ENCODE measurements at places on chromosomes 6 and 20.
A peak's percentile ranks its signal among the peaks of the same experiment; 100 is the strongest.

- DNase-seq = no peak
Observed at GRCh38 chr20:41691443-41691842, 73.3 kb upstream of the CHD6 start.

DNA sequence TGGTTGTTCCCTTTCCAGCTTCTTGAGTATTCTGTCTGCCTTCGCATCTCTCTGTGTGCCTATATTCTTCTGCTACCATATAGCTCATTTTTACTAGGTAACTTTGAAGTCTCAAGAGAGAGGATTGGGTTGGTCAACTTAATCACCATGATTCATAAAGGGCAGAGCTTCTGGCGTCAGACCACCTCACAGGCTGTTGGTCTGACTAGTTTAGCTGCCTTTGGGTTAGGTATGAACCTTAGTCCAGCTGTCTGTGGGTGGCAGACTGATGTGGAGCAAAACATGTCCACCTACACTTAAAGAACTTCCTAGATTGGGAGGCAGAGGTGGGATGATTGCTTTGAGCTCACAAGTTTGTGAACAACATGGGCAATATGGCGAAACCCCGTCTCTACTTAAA, 192.2 kb upstream of the SGK1 start:
- no peak for DNase-seq

GRCh38 chr6:94456266-94456665, 1036.9 kb upstream of the EPHA7 start:
- DNase-seq = no peak

DNA sequence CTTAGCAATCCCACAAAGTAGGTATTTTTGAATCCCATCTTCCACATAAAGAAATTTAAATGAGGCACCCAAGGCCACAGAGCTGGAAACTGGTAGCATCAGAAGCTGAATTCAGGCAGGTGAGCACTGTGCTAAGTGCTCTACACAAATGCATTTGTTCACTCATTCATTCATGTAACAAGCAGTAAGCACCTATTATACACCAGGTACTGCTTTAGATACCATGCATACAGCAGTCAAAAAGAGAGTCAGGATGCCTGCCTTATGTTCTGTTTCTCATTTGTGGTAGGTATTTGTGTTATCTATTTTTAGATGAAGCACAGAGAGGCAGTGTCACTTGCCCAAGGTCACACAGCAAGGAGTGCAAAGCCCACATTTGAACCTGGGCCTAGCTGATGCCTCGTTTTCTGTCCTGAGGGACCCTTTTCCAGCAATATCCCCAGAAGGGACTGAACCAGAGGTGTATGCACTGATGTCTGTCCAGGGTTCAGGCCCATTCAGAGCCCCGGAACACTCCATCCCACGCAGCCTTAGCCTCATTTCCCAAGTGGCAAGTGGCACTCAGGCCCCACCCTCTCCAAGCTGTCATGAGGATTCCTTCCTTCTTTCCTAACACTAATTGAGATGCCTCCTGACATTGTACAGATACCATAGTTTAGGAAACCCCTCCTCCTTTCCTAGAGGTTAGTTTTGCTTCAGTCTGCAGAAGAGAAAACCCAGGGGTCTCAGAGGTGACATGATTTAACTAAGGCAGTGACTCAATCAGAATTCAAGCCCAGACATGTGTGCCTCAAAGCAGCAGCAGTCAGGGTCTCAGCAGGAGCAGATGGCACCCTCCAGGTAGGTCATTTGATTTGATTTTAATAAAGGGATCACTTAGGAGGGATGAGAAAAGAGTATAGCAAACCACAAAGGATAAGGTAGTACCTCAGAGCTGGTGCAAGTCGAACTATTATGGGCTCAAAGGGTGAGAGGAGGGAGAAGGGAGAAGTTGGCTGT, 61.2 kb upstream of the SIRPA start:
- no peak for DNase-seq

DNA sequence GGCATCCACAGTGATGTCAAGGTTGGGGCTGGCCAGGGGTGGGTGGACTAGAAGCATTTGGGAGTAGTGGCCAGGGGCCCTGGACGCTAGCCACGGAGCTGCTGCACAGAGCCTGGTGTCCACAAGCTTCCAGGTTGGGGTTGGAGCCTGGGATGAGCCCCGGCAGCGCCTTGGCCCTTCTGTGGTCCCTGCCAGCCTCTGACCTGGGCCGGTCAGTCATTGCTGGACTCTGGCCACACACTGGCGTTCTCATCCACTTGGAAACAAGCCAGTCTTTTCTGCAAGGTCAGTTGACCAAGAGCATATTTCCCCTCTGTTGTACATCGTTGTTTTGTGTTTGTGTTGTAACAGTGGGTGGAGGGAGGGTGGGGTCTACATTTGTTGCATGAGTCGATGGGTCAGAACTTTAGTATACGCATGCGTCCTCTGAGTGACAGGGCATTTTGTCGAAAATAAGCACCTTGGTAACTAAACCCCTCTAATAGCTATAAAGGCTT, 8.4 kb downstream of the PSMA7 start:
- DNase-seq = no peak

DNA sequence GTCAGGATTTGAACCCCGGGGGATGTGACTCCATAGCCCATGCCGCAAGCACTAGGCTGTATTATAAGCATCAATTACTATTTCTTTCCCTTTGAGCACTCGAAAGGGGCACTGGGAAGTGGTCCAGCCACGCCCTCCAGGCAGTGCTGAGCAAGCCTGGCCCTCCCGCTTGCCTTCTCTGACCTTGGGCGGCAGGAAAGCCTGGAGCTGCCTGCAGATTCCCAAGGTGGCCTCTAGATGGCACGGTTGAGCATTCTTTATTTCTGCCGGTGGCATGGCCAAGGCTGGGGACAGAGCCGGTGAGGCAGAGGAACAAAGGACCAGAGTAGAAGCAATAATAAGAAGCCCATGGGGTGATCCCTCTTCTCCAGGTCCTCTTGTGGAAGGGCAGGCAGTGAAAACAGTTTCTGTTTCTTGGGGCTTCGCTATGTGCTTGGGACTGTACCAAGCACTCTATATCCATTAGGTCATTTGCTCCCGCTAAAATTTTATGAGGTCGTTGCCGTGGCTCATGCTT, 32.0 kb downstream of the ARHGAP40 start:
- DNase-seq = peak; percentile 75

- DNase-seq = no peak
Observed at GRCh38 chr6:24107294-24107693, 18.7 kb upstream of the NRSN1 start.

- DNase-seq = no peak
Observed at GRCh38 chr20:24952376-24953208, 3.5 kb downstream of the CST7 start.
